ENCODE measurements at places on chromosomes 5 and 9.

DNA sequence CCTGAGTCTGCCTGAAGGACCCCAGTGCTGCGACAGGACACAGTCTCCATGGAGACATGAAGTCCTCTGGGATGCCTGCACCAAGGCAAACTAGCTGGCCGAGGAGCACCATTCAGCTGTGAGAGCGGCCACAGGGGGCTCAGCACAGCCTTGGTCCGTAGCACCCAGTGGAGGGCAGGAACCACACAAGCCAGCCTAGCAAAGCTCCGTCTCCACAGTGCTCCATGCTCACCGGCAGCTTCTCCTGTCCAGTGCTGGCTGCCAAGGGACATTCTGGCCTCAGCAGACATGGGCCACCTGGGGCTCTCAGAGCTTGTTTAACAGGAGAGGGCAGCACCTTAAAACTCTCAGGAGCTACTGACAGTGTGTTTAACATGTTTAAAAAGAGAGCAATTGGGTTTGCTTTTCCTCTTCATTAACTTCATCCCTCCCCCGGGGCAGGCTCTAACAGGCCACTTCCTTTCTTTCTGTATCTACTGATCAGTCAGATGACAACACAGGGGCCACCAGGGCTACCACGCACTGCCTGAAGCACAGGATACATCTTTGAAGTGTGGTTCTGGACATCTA is 57.0 kb downstream of the SECISBP2 start:
- DNase-seq, result no peak

DNA sequence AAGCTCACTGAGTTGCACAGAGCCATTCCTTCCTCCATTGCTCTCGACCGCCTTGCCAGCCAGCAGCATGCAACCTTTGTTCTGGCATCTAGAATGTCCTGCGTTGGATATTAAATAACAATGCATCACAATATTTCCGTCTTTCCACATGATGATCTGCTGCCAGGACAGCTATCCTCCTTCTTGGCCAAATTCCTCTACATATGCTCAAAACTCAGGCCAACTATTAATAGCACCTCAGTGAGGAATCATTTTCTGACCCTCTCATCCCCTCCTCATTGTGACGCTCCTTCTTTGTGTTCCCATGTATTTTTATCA is 128.6 kb downstream of the MYO10 start:
- no peak for DNase-seq

GRCh38 chr5:180074462-180074861 is 2.9 kb upstream of the RNF130 start:
- DNase-seq, result no peak

GRCh38 chr5:172178301-172178987 is 9.6 kb downstream of the STK10 start:
- no peak for DNase-seq

DNA sequence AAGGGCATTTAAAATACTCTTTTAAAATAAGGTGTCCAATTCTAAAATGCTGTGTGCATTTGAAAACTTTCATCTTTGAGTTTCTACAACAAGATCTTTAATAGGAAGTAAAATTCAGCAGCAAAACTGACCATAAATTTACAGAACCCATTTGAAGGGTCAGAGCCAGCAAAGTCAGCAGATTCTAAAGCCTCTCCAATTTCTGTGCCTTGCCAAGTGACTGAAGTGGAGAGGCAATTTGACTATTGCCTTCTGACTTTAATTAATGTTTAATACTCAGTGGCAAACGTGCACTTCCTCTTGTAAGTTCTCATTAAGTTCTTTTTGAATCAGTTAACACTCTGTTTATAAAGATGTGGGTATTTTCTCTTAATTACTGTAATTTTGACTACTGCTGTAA is 155.2 kb downstream of the BAAT start:
- no peak for DNase-seq

DNA sequence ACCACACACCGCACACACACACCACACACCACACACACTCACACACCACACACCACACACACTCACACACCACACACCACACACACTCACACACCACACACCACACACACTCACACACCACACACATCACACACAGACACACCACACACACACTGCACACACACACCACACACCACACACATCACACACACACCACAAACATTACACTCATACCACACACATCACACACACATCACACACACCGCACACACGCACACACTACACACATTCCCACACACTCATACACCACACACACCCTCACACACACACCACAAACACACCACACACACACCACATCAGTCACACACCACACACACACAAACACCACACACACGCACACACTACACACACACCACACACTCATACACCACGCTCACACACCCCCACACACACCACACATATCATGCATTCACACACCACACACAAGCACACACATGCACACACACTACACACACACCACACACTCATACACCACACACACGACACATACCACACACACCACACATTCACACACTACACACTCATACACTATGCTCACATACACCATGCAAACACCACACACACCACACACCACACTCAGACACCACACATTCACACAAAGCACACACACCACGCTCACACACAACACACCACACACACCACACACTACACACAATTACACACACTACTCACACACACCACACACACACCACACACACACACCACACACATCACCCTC is 1.1 kb upstream of the UBE2QL1 start:
- DNase-seq, result no peak

DNA sequence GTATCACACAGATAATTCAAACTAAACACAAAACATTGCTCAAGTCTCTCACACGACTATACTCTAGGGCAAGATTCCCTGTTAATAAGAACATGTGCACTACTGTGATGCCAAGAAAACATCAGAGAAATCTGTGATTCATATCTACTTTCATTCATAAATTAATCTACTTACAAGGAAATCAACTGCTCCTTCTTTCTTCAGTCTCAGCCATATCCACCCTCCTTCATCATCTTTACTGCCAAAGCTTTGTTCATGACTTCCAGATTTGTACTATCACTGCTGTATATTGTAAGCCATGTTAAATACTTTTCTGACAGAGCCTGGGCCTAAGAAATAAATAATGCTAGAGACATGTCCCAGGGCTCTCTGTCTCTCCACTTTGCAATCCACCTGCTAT is 35.1 kb downstream of the CTNNAL1 start:
- DNase-seq, result no peak

- no peak for DNase-seq
Measured at GRCh38 chr9:137055385-137056364, 1.8 kb upstream of the ENTPD2 start.

DNA sequence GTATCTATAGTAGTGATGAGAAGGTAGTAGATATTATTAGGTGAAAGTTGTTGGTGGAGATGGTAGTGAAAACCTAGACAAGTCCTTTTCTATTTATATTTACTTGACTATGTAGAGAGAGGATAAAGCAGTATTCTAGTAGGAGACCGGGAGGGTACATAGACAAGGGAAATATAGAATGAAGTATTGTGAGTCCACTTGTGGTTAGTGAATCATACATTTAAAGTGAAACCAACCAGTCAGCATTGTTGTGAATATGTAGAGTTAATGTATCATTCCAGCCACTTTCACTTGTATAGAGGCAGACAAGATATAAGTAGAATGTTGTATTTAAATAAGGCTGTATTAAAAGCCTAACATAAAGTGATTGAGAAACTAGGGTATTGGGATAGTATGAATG is 1711.3 kb upstream of the ACO1 start:
- no peak for DNase-seq

GRCh38 chr9:77841739-77842386 is 189.7 kb downstream of the GNAQ start:
- DNase-seq, result no peak

- no peak for DNase-seq
Measured at GRCh38 chr5:103847060-103847459, 284.5 kb upstream of the NUDT12 start.

GRCh38 chr9:13139641-13140171 is 139.8 kb downstream of the MPDZ start:
- no peak for DNase-seq

- DNase-seq, result no peak
Measured at GRCh38 chr9:134707031-134707680, 65.6 kb downstream of the COL5A1 start.

- no peak for DNase-seq
Measured at GRCh38 chr5:88830567-88830966, 52.4 kb downstream of the MEF2C start.

- DNase-seq, result no peak
Measured at GRCh38 chr5:171619196-171619595, 166.4 kb upstream of the SMIM23 start.

GRCh38 chr9:127954831-127955293 is 17.2 kb upstream of the DPM2 start:
- DNase-seq, result no peak

GRCh38 chr5:110707260-110707844 is 19.1 kb downstream of the TMEM232 start:
- DNase-seq, result no peak

GRCh38 chr9:120306561-120306960 is 273.4 kb downstream of the CDK5RAP2 start:
- DNase-seq, result no peak

GRCh38 chr9:72333709-72334108 is 31.3 kb downstream of the ZFAND5 start:
- DNase-seq, result no peak

DNA sequence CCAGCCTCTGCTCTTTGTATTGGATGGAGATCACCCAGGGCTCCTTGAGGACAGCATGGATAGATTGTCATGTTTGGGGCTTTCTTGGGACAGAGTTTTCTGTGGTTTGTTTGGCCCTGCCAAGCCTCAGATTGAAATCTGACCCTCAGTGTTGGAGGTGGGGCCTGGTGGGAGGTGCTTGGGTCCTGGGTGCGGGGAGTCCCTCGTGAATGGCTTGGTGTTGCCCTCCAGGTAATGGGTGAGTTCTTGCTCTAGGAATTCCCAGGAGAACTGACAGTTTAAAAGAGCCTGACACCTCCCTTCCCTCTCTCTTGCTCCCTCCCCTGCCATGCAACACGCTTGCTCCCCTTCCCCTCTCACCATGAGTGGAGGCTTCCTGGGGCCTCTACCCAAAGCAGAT is 48.6 kb upstream of the OLFM1 start:
- no peak for DNase-seq

DNA sequence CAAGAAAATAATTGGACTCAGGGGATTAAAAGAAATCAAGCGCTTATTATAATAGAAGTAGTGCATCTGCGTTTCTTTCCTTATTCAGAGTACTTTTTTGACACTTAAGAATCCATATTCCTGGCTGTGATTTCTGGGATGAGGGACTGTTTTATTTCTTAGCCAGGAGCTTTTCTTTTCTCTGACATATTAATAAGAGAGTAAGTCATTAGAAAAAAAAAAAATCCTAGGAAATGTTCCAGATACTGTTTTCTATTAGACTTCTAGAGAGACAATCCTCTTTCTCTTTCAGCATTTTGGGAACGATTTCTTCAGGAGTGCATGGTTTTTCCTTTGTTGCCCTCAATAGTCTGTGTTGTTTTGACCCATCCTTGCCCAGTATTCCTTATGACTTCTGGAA is 8.3 kb upstream of the ABCA1 start:
- no peak for DNase-seq

GRCh38 chr5:113005454-113005853 is 28.9 kb downstream of the DCP2 start:
- DNase-seq, result no peak

GRCh38 chr9:19288081-19288480 is 57.6 kb downstream of the DENND4C start:
- DNase-seq, result no peak

- no peak for DNase-seq
Measured at GRCh38 chr9:86734771-86735170, 212.5 kb downstream of the GAS1 start.

Data from stimulated activated CD4-positive, alpha-beta T cell treated with anti-CD3 and anti-CD28 coated beads, Interleukin-1b, Interleukin-23, amount 100 ng/mL, for 1 hour (primary cell).